Ovary (tissue), 10 donors: ENCODE measurements at places on chromosomes 5 and 9. TPM values are rescaled to one million over a fixed set of nuclear protein-coding genes. Genes with fewer than 3 reads are reported as not detected.
A peak's percentile ranks its signal among the peaks of the same experiment; 100 is the strongest.

The TAS2R1 gene
- total RNA-seq = not detected

The QRFP gene
- not detected for total RNA-seq

DNA sequence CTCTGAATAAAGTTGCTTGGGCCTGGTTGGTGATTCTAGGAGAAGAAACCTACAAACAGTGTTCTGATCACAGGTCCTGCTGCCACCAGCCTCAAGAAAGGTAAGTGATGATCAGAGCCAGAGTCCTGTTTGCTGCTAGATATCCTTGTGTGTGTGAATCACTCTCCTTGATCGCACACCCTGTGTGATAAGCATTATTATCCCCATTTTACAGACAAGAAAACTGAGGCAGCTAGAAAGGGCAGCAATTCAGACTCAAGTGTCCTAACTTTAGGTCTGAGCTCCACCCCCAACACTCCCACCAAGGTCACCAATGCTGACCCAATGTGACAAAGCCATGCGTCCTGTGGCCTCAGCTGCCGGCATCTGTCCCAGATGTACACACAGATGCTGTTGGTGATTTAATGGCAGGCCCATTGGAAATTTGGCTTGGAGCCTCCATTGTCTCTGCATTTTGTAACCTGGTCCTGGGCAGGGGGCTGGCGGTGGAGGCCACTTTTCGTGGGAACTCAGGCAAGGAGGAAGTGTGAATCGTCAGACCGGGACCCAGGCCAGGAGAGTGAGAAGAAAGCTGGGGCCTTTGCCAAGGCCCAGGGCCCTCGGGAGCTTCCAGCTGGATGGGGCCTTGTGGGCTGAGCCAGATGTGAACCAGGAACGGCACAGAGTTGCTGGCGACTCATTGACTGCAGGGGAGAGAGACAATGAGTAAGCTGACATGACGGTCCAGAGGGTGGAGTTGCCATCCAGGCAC is 29.8 kb upstream of the GGTA1 start:
- peak; percentile 93 for DNase-seq
- H3K4me1 ChIP-seq = peaks cover 5% of the 10 kb centered on the region
- no peak overlapping the region for H3K4me3 ChIP-seq
- no peaks in the 10 kb centered on the region for H3K27me3 ChIP-seq

DNA sequence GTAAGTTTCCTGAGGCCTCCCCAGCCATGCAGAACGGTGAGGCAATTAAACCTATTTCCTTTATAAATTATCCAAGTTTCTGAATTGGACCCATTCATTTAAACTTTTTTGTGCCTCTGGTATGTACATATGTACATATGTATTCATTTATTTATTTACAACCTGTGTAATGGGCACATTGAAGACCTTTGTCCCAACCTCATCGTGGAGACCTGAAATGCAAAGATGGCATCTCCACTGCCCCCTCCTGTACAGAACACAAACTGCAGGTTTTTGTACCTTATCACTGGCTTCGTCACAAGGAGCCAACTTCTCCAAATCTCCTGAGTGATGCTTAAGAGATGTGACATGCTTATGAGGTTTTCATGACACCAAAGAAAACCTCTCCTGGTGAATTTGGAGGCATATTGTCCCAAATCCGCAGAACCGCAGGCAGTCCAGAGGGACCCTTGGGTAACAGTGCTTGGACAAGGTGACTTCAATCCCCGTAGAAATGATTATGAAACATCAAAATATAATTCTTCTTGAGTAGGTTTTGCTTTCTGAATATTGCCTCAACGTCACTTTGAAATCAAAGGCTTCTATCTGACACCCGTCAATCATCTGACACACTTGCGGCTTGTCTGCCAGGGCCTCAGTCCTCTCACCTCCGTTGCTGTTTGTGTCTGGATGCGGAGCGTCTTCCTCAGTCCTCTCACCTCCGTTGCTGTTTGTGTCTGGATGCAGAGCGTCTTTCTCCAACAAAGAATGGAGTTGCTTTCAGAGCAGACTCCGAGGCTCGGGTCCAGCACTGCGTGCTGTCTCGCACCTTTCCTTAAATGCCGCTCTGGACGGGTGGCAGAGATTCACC is 135.0 kb upstream of the IRX4 start:
- H3K4me3 ChIP-seq = no peak overlapping the region
- no peaks in the 10 kb centered on the region for H3K27me3 ChIP-seq
- no peak overlapping the region for H3K27ac ChIP-seq
- H3K36me3 ChIP-seq = no peaks in the 10 kb centered on the region

The ANKRD31 gene
- total RNA-seq = 0.40 TPM
